Activated gamma-delta T cell treated with anti-CD3 and anti-CD28 coated beads, Interleukin-2, amount 50 U/mL, for 16 hours (primary cell): ENCODE measurements at places on chromosomes 16 and 17.

DNA sequence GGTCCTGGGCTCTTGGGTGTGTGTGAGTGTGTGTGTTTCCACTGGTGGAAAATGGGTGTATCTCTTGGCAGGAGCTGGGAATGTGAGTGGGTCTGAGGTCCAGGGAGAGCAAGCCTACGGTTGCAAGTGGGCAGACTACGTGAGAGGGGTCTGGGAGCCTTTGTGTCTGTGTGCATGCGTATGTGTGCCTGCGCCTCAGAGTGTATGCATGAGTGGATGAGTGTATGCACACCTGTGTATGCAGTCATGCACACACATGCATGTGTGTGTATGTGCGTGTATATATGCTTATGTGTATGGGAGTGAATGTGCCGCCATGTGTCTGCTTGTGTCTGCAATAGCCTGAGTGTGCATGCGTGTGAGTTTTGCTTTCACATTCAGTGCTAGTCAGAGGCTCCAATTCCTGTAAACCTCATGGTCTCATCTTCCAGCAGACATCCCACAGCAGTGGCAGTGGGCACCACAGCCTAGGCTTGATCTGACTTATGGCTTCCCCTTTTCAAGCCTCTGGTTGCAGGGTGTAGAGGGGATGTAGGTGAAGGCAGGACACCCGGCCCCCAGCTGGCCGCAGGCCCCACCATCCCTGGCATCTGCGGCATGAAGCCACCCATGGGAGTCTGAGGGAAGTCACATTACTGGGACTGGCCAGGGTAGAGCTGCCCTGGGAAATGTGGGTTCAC lies 19.7 kb upstream of the RMI2 start:
- no peak for DNase-seq

- no peak for DNase-seq
These were observed 9.9 kb downstream of the SSTR5 start for GRCh38 chr16:1082266-1082951.

DNA sequence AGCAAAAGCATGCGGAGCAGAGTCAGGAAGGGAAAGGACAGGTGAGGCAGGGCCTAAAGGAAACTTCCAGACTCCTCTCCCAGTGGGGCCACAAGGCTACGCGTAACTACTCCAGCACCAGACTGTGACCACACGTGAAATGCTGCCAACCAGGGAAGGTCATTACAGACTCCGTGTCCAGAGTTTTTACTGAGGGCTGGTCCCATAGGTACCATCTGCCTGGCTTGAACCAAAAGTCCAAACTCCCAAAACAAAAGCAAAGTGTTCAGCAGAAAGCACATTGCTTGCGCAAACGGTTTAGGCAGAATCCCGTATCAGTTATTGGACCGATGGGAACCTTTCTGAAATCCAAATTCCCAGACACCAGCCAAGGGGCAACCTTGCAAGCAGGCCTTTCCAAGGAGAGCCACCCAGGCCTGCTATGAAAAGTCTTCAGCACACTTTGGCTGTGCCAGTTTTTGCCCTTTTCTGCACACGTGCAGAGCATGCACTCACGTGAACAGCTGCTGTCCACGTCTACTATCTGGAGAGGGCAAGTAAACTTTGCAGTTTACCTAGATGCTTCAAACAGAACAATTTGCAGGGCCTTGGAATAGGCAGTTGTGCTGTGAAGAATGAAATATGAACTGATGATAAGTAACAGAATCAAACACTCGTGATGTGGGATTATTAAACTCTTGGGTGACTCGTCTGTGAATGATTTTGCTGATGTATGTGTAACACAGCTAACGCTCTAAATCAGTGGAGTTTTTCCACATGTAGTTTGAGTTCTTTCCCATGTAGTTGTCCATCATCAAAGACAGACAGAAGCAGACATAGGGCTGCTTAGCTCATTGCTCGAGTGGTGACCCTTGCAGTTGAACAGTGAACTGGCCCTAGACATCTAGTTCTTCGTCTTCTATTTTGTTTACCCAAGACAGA lies 58.1 kb upstream of the CRISPLD2 start:
- DNase-seq = no peak

DNA sequence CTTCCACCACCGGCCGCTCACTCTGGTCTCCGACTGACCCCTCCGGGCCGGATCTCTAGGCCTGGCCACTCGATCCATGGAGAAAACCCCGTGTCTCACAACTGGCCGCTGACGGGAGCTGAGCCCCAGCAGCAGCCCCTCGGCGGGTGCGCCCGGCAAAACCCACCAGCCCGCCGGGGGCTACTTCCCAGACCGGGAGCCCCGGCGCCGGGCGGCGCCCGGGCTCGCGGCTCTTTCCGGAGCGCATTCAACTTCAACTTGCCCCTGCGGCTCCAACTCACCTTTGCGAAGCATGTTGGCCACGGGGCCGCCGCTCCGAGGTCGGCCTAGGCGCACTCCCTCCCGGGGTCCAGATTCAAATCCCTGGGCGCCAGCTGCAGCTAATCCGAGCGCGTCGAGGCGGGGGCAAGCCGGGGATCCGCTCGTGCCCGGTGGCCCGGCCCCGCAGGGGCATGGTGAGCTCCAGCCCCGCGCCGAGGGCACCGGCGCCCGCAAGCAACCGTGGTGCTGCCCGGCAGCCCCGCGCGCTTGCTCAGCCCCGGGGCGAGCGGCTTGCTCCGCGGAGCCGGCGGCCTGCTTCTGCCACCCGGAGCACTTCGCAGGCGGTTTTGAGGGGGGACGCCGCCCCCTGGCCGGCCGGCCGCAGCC lies 438 bp downstream of the RTN4RL1 start:
- no peak for DNase-seq

DNA sequence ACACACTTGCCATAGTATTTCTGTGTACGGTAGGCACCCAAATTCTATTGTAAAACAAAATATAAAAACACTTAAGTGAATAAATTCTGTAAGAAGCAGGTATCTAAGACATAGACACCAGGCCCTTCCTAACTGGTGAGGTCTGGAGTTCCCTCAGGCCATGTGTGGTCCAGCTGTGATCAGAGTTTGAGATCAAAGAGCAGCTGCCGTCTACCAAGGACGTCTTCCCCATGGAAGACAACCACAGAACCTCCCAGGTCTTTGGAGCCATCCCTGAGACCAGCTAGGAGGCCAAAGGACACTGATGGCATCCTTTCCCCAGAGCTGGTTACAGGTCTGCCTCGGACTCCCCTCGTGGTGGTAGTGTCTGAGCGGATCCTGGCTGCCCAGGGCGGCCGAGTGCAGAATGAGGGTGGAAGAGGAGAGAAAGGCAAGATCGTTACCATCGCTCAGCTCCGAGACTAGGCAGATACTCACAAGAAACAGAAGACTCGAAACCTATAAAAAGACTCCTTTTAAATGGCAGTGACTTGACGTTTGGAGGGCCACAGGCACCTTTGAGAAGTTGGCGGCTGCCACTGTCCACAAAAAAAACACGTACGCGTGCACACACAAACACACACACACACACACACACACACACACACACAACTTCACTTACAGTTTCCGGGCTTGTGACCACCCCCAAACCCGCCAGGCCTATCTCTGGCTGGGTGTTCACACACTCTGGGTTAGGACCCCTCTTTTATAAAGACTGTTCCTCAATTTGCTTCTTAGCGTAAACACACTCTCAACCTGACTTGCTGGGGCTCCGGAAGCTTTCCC lies 7.5 kb downstream of the TIMP2 start:
- no peak for DNase-seq

- no peak for DNase-seq
These were observed 1.1 kb downstream of the IFT20 start for GRCh38 chr17:28334171-28334570.
